Stimulated activated CD8-positive, alpha-beta memory T cell treated with anti-CD3 and anti-CD28 coated beads, Interleukin-12 subunit alpha, Interleukin-12 subunit beta, amount 100 ng/mL, for 4 hours (primary cell): ENCODE measurements at places on chromosomes 1 and 21.
A peak's percentile ranks its signal among the peaks of the same experiment; 100 is the strongest.

DNA sequence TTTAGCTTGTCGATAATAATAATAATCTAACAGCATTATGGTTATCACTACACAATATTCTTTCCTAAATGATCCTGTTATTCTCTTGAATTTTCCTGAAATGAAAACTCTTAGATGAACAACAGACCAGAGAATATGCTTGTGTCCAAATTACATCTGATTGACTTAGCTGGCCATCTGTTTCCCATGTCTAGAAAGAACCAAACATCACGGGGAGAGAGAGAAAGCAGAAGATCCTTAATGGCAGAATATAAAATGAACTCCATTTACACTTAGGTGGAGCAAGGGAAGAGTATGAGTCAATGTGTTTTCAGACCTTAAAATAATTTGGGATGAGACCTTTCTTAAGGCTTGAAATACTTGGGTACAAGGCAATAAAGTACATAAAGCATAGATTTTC, 162.2 kb downstream of the DSCAM start:
- DNase-seq = no peak

- peak; percentile 57 for DNase-seq
Measured at GRCh38 chr1:9490605-9491339, 48.5 kb upstream of the SLC25A33 start.

DNA sequence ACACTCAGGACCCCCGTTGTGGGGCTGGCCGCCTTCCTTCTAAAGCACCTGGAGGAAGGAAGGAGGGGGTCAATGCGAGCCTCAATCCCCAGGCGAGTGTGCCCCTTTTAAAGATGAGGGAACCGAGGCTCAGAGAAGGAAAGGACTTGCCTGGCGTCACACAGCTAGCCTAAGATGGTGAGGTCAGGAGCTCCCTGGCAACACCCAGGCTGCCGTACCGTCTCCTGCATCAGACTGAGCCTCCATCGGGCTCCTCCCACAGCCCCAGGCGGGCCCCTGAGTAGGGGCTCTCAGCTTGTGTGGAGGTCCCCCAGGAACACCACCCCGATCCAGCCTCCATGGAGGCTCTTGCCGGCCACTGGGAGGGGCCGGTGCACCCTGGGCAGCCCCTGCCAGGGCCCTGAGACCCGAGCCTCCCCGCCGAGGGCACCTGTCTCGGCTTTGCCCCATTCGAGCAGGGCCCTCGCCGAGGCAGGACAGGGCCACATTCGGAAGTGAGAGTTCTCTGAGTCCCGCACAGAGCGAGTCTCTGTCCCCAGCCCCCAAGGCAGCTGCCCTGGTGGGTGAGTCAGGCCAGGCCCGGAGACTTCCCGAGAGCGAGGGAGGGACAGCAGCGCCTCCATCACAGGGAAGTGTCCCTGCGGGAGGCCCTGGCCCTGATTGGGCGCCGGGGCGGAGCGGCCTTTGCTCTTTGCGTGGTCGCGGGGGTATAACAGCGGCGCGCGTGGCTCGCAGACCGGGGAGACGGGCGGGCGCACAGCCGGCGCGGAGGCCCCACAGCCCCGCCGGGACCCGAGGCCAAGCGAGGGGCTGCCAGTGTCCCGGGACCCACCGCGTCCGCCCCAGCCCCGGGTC, at the start of gene AIRE:
TSS of gene AIRE (plus strand) at position 739 of the 855 bp plus-strand sequence. CDS start 131 bp downstream, outside the sequence.
- DNase-seq = no peak

DNA sequence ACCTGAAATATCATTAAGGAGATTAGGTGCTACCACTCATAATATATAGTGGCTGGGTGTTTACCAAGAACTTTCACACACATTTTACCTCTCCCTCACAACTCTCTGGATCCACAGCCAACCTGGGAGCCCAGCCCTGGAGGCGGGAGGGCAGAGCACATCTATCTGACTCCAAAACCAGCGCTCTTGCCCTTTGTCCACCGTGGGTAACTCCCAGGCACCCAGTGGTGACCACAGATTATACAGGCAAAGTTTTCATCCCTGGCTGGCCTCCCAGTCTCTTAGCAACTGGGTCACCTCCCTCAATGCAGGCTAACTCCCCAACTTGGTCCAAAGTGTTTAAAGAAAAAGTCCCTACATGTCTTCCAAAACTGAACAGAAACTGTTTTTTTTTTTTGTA, 2.4 kb downstream of the PAQR7 start:
- no peak for DNase-seq

DNA sequence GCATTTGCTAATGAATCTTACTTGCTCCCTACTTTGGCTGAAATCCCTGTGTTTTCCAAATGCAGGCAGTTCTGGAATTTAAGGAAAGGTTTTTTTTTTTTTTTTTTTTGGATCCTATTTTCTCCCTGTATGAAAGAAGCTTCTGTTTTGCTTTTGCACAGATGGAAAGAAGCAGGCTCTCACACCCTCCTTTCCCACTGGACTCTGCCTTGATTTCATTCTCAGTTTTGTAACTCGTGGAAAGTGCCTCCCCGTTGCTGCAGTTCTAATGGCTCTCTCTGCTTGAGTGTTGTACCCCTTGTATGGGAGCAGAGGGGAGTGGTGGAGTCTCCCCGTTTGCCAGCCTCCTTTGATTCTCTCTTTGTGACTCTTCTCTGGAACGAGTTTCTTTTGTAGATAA, 291.9 kb downstream of the CAMTA1 start:
- no peak for DNase-seq

- no peak for DNase-seq
Measured at GRCh38 chr21:36615274-36615964, 83.5 kb upstream of the SIM2 start.

- no peak for DNase-seq
Measured at GRCh38 chr1:184270556-184270955, 116.3 kb upstream of the C1orf21 start.

DNA sequence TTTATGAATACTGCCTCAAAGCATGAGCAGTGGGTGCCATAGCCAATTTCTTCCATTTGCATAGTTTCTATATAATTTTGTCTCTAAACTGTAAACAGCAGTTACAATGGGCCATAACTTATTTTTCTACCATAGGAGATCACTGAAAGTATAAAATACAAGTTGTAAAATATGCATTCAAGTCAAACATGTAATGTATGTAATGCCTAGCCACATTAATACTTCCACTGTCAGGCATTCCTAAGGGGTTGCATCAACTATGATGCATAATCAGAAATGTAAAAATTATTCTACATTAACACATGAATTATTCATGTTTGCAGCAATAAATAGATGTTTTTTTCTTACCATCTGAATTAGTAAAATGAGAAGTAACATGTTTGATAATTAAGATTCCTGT, 560.3 kb upstream of the ZP4 start:
- no peak for DNase-seq

- no peak for DNase-seq
Measured at GRCh38 chr1:12150456-12151200, 16.2 kb upstream of the TNFRSF1B start.

DNA sequence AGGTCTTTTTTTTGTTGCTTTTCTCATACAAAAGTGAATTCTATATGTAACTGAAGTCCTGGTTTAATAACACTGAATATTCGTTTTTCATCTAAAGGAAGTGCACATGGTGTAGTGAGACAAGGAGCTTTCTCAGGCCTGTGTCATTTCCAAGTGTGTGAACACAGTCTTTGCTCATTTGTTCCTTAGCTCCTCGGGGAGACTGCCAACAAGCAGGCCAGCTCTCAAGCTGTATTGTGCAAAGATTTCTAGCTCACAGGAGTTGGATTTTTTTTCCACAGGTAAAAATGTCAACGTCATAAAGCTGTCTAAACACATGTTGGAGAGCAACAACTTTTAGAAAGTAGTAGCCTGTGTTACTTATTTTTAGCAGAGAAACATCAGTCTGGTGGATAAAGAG, 87.8 kb upstream of the S1PR1 start:
- DNase-seq = no peak

- no peak for DNase-seq
Measured at GRCh38 chr21:28229814-28230213, 762.9 kb downstream of the LTN1 start.

GRCh38 chr1:31762726-31763670, 1.1 kb downstream of the ADGRB2 start:
- peak; percentile 45 for DNase-seq

- DNase-seq = no peak
Measured at GRCh38 chr21:44062380-44062779, 44.8 kb upstream of the PWP2 start.

- no peak for DNase-seq
Measured at GRCh38 chr1:245301162-245301580, 146.4 kb downstream of the KIF26B start.

GRCh38 chr1:169427081-169427641, at the start of gene CCDC181:
Gene CCDC181 (minus strand): TSS chr1:169427474. CDS start chr1:169424927, 2,547 bp downstream.
- peak; percentile 37 for DNase-seq

DNA sequence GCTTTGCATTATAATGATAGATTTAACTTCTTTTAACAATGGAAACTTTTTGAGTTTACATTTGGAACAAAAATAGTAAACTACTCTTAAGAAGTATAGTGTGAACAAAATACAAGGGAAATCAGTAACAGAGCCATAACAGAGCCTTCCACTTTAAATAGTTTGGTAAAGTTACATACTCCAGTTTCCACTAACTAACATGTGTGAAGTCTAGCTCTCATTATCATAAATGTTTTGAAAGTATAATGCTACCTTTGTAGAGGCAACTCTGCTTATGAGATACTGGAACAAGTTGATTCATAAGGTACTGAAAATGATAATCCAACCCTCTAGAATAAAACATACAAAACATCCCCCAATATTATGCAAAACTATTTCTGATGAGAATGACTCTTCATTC, 1155.1 kb upstream of the ADGRL2 start:
- DNase-seq = no peak

- DNase-seq = no peak
Measured at GRCh38 chr1:180501865-180502360, 464 bp downstream of the ACBD6 start.

- no peak for DNase-seq
Measured at GRCh38 chr1:77680173-77680572, 2.3 kb downstream of the ZZZ3 start.

DNA sequence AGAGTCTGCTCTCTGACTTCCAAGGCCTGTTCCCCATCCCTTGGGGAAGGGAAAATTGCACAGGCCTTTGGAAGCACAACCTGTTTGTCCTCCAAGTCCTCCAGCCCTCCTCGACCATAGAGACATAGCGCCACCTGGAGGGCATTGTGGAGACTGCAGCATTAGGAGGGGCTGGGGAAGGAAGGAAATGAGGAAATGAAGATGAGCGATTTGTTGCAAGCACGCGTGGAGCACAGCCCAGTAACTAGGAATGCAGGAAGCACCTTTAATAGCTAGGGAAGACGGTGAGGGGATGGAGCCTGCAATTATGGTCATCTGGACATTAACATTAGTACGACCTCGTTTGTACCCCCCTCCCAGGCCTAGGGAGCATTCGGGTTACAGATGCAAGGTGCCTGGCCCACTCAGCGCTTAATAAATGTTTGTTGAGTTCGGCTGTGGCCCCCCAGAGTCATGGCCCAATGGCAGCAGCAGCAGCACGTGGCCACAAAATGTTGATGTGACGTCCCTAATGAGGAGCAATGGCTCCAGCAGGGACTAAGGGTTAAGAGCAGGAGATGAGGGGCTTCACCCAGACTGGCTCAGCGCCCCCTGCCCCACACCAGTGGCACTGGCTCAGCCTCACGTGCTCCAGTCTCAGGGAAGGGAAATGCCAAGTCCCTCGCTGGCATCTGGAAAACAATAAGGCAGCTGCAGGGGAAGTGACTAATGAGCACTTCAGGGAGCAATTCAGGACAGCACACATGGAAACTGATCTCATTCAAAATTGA, 8.0 kb upstream of the CAMK2N1 start:
- peak; percentile 43 for DNase-seq

GRCh38 chr1:65264197-65264929, 45.0 kb upstream of the DNAJC6 start:
- DNase-seq = no peak

GRCh38 chr1:118275472-118276115, 90.6 kb upstream of the SPAG17 start:
- DNase-seq = no peak

DNA sequence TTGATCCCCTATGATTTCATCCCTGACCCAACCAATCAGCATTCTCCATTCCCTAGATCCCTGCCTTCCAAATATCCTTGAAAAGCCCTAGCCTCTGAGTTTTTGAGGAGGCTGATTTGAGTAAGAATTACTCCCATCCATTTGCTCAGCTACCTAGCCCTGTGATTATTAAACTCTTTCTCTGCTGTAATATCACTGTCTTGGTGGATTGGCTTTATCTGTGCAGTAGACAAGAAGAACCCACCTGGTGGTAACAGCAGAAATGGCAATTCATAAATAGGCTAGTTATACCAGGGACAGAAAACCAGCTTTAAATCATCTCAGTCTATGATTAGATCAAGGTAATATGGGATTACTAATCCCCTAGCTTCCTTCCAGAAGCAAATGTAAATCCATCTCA, 13.0 kb downstream of the IL20 start:
- no peak for DNase-seq

- DNase-seq = peak; percentile 16
Measured at GRCh38 chr1:247415423-247416361, at the start of gene NLRP3. Gene NLRP3 (plus strand): TSS chr1:247416173. CDS start chr1:247418801, 2,628 bp downstream.

GRCh38 chr1:103788377-103788776, 38.7 kb downstream of the AMY1C start:
- DNase-seq = no peak

DNA sequence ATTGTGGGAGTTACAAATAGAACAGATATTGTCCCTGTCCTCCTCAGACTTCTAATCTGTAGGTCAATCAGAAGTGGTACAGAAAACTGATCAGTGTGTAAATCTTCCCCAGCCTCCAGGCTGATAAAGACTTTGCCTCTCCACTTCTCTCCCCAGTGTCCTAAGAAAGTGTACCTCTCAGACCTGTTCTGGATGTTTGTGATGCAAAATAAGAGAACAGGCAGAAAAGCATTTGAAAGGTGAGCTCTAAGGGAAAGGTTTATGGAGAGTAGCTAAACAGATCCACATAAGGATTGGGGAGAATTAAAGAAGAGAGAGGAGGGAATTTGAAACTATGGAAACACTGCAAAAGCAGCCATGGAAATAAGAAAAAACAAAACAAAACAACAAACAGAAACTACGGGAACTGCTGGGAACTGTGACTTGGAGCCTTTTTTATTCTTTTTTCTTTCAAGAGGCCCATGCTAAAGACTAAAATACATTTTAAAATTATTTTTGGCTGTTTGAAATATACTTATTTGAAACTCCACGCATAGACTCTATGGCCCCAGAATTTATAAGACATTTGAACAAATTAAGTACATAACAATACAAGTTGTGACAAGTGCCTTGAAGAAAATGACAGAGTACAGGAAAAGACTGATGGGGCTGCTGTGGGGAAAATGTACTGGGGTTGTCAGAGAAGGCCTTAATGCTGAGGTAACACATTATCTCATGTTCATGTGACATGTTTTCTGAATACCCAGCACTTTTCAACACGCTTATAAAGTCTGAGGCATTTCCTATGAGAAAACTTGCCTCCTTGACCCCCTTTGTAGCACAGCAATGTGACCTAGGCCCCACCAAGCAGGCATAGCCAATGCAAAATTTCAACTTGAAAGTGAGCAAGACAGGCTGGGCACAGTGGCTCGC, 51.2 kb downstream of the TRAF5 start:
- DNase-seq = no peak
